SK-N-MC (cell line): ENCODE measurements at places on chromosomes 7 and 10.

- no peak for DNase-seq
Measured at GRCh38 chr7:149495785-149496641, 1.6 kb downstream of the ZNF746 start.

DNA sequence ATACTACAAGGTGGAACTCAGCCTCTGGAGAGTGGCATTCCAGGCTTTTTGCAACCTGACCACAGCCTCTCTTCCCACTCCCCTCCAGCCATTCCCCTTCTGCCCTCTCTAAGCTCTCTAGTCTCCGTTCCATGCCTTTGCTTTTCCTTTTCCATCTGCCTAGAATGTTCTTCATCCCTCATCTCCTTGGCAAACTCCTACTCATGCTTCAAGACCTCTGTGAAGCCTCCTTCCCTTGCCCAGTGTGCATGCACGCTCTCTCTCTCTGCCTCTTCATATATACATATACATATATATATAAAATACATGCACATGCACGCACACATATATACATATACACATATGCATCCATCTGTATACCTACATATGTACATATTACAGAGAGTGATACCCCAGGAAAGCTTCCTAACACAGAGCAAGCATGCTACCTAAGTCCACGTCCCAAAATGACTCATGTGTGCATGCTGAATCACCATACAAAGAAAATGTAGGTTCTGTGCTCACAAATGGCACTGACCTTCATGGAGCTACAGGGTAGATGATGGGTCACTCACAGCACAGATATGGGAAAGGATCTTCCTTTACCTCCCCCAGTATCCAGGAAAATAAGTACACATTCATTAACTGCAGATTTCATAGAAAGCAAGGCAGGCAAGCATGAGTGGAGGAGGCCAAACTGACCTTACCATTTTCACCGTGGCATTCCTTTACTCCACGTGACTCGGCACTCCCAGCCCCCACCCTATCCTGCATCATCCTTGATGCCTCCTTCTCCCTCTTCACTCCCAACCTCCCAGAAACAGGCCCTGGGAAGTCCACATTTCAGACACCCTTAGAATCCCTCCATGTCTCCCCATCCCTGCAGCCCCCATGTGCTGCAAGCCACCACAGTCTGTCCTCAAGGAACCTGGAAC is 238.4 kb upstream of the ZMIZ1 start:
- no peak for DNase-seq

GRCh38 chr7:154698726-154699291 is 304.1 kb downstream of the PAXIP1 start:
- no peak for DNase-seq

DNA sequence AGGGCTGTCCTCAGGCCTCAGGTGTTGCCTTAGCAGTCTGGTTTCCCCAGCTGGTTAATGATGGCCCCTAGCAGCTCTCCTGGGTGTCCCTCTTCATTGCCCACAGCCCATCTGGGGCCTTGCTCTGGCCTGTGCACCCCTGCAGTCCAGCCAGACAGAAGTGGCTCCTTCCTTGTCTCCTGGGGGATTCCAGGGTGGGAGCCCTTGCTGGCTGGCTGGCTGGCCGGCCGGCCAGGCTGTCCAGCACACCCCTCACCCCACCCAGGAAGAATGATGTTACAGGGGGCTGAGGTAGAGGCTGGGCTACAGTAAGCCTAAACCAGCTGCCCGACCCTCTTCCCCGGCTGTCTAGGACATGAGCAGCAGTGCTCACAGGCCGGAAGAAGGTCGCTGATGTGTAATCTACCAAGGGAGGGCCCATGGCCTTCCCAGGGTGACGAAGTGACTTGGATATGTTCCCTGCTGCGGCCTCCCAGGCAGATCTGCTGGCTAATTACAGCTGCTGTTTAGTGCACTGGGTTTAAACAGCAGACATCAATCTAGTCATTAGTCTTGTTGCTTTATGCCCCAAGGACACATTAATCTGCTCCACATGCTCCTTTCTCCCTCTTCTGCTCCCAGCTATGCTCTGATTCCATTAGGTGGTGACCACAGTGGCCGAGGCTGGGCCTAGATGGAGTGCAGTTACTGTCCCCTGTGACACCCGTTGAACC is 53.8 kb upstream of the LRRC4 start:
- no peak for DNase-seq

DNA sequence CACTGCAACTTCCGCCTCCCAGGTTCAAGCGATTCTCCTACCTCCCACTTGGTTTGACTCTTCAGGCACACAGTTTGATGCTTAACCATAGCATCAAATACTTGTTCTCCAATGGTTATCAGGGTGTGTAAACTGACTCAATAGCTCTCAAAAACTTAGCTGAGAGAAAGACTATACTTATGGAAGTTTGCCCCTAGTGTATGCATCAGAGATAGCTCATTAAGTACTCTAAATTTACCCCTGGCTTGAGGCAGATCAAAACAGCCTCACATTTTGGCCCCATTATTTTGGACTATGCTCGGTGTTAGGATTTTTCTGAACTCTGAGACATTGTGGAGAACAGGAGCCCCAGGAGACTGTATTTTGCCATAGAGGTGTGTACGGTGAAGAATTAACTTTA is 40.8 kb upstream of the SLC35B4 start:
- no peak for DNase-seq

DNA sequence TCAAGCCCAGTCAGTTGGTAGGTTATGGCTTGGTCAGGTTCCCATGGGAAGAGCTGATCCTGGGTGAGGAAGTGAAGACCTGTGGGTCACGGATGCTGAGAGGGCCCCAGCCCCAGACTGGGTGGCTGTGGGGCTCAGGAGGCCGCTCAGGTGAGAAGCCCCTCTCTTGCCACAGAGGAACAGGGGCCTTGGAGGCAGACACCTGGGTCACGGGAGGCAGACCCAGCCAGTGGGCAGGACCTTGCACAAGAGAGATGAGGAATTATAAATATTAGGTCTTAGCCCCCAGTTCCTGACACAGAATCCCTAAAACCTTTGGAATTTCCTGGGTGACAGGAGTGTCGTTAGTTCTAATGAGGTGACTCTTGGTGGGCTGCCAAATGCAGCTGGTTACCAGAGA is 10.6 kb upstream of the CRHR2 start:
- DNase-seq: no peak

GRCh38 chr7:35975851-35976454 is 175.1 kb downstream of the SEPTIN7 start:
- peak; percentile 83 for DNase-seq

DNA sequence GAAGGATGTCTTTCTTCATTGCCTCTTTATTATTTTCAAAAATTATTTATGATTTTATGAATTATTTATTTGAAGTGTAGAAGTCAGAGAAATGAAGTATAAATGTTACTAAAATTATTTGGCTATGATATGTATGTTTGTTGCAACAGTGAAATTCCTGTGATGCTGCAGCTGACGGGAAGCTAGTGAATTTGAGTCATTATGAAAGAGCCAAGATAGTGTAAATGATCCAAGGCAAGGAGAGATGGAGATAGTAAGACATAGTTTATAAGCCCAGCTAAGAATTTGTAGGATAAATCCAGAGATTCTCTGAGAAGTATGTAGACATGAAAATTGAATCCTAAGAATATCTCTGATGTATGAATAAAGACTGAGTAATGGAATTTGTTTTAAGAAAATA is 30.8 kb downstream of the CASD1 start:
- DNase-seq: no peak

- no peak for DNase-seq
Measured at GRCh38 chr7:111264981-111265380, 174.1 kb downstream of the LRRN3 start.

DNA sequence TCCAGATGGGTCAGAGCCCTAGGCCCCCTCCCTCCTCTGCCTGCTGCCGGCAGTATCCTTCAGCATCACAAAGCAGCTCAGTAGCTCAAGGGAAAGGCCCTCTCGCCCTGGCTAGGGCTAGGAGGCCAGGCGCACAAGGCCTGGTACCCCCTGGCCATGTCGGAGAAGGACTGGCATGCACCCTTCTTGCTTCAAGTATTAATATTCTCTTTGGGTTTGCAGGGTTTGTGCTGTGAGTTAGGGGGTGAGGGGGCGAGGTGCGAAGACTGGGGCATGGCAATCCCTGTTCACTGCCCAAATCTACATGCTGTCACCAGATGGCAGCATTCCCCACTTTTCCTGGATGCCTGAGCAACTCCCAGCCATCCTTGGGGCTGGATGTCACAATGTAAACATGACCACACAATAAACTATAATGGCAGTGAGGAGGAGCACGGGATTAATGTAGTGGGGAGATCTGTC is 105.2 kb downstream of the NEURL1 start:
- DNase-seq: no peak

DNA sequence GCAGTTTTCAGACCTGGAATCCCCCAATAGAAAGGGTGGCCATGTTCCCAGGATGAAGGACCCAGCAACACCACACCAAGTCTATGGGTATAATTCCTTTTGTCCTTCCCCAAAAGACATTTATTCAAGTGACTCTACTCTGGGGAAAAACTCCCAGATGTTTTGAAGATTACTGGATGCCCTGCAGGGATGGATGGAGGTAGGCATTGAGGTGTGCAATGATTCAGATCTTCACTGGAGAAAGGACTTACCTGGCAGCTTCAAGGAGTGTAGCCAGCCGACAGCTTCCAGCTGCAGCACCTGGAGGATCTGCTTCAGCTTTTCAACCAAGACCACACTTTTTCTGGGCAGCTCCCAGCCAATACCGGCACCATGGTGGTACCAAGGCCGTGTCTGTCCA is 172.0 kb downstream of the BAMBI start:
- no peak for DNase-seq

GRCh38 chr10:61020420-61021158 is 76.6 kb upstream of the RHOBTB1 start:
- no peak for DNase-seq

DNA sequence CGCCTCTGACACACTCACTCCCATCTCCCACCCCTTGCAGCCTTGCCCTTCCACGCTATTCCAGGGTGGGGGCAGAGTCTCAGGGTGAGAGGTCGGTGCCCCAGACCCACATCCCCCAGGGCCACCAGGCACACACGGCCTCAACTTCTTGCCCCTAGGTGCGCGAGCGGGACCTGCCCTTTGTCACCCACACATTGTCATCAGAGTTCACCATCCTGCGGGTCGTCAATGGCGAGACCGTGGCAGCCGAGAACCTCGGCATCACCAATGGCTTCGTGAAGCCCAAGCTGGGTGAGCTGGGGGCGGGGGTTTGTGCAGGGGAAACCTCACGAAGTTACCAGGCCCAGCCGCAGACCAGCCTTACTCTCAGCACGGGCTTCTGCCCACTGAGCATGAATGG is 53.3 kb downstream of the CASTOR2 start:
- DNase-seq: no peak

DNA sequence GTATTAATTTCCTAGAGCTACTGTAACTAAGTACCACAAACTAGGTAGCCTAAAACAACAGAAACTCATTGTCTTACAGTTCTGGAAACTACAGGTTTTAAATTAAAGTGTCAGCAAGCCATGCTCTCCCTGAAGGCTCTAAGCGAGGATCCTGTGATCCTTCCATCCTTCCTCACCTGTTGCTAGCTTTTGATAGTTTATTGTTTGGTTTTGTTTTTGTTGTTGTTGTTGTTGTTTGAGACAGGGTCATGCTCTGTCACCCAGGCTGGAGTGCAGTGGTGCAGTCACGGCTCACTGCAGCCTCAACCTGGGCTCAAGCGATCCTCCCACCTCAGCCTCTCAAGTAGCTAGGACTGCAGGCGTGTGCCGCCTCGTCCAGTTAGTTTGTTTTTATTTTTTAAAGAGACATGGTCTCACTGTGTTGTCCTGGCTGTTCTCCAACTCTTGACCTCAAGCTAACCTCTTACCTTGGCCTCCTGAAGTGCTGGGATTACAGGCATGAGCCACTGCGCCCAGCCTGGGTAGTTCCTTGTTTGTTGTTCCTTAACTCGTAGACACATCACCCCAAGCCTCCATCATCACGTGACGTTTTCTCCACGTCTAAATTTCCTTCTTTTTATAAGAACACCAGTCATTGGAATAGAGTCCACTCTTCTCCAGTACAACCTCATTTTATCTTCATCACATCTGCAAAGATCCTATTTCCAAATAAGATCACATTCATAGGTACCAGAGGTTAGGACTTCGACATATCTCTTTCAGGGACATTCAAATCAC is 109.1 kb downstream of the AKR1D1 start:
- no peak for DNase-seq

- no peak for DNase-seq
Measured at GRCh38 chr7:94059746-94060145, 55.6 kb upstream of the BET1 start.

DNA sequence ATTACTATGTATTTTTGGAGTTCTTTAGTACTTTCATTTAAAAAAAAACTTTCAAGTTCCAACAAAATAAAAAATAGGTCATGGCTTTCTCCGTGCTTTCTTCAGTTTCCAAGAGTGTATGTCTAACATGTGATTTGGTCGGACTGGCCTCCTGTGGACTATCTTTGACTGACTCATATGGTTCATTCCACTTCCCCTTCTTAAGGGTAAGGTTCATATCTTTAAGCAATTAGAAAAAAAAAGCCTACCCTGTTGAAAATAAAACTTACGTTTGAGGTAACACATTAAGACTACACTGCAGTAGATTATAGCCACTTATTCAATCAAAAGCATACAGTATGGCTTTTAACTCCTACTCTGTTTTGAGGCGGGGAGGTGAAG is 112.8 kb upstream of the AHR start:
- no peak for DNase-seq

DNA sequence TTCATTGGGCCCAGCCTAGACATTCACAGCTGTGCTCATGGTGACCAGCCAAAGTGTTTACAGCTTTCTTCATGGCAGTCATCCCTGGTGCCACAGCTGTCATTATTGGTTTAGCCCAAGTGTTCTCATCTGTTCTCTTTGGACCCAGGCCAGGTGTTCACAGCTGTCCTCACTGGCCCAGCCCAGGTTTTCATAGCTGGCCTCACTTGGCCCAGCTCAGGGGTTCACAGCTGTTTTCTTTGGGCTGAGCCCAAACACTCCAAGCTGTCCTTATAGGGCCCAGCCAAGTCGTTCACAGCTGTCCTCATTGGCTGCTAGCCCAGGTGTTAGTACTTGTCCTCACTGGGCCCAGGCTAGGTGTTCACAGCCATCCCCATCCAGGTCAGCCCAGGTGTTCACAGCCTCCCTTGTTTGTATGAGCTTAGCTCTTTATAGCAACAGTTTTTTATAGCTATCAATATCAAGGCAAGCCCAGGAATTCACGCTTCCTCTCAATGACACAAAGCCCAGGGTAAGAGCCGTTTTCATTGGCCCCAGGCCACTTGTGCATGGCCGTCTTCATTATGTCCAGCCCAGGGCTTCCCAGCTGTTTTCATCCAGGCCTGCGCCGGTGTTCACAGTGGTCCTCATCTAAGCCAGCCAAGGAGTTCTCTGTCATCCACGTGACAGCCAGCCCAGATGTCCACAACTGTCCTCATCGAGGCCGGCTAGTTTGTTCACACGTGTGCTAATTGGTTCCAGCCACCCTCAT is 11.6 kb downstream of the FRG2B start:
- no peak for DNase-seq

DNA sequence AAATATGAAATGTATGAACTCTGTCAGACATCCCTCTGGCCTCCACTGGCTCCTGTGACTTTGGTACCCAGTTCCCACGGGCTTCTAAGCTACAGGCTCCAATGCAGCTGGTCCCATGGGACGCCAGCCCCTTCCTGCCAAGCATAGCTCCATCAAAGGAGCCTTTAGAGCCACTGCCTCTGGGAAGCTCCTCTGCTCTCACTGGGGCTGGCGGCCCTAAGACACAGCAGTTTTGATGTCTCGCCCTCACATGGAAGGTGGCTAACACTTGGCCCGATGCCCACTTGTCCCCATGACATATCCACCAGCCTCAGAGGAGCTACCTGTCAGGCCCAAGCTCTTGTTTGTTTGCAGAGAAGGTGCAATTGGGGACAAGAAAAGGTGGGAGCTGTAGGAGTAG is 453.7 kb upstream of the LRRN3 start:
- no peak for DNase-seq

- no peak for DNase-seq
Measured at GRCh38 chr10:97705006-97705670, 8.4 kb upstream of the MARVELD1 start.
